Putamen (tissue), 1 donor: ENCODE measurements at places on chromosomes 12 and 14.
A peak's percentile ranks its signal among the peaks of the same experiment; 100 is the strongest.

- DNase-seq: no peak
Observed at GRCh38 chr14:74737753-74738325, 24.9 kb downstream of the FCF1 start.

GRCh38 chr14:37061697-37062096 is 110.7 kb downstream of the SLC25A21 start:
- DNase-seq: no peak

- DNase-seq: peak; percentile 78
Observed at GRCh38 chr14:100786131-100786530, 39.8 kb upstream of the MEG3 start.

DNA sequence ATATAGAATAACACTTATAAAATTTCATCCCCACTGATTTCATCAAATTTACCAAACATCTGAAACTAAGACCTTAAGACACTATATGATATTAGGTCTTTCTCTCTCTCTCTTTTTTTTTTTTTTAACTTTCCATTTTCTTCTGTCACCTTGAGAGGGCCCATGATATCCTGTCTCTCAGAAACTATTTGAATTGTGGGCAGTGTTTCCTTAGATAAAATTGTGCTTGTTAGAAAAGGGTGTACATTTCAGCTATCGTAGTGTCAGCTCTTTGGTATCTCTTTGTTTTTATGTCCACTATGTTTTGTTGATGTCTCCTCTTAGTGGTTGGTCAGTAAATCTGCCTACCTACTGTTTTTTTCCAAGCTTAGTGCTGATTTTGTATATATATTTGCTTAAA is 23.8 kb downstream of the DNM1L start:
- no peak for DNase-seq

DNA sequence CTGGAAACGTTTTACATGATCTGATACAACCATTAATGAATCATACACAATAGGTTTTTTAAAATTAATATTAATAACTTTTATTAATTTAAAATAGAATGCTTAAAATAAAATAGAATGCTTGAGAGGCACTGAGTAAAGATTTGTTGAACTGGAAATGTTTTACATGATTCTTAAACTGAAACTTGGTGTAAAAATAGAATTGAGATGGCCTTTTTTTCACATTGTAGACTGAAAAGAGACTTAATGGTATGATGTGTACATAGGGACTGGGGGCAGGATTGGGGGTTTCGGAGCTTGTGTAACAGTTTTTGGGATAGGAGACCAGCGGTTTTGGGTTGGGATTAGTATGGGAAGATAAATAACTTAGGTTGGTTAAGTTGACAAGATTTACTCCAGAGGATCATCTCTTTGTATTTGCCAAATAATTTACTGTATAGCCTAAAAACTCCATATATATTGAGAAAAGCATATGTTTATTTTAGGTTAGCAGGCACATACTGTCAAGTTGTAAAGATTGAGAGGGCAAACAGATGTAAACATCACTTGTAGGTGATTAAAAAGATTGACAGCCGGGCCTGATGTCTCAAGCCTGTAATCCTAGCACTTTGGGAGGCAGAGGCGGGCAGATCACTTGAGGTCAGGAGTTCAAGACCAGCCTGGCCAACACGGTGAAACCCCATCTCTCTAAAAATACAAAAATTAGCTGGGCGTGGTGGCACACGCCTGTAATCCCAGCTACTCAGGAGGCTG is 2.0 kb upstream of the ZNF410 start:
- DNase-seq: no peak

DNA sequence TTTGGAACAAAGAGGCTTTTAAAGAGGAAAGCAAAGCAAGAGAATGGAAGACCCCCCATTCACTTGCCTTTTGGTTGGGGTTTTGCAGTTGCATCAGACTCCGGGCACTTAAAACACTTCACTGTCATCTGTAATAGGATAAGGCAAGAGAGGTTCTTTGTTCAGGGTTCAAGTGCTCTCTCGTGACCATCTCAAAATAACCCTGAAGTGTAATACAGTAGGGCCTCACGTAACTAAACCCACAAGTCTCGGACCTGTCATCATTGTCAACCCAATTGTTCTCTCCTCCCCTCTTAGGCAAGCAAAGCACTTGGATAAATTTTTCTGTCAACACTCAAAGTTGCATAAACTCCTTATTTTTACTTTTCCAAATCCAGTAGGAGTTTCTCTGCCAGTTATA is 26.9 kb upstream of the MYBPC1 start:
- no peak for DNase-seq

DNA sequence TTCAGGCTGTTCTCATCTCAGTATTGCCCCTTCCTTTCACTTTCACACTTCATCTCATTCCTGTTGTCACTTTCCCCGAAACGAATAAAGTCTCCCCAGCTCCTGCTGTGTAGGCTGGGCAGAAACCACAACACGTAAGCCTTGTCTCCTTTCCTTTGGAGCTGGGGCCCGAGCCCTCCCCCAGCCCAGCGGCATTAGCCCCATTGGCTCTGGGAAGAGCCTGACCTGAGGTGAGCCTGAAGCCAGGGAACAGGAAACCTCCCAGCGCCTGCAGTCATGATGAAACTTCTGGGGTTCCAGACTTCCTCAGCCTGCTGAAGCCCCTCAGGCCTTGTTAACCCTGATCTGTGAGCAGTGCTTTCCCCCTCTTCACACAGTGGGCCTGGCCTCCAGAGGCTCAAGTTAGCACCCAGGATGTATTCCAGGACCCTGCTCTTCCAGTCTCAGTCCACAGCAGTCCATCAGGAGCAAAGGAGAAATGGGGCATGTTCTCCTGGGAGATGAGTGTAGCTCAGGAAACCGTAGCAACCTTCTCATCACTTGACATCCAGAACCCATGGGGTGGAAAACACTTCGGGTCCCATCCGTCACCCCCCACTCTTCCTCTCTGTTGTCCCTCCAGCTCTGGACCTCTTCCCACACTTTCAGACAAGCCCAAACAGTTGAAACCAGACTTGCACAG is 21.8 kb downstream of the VASH1 start:
- no peak for DNase-seq

DNA sequence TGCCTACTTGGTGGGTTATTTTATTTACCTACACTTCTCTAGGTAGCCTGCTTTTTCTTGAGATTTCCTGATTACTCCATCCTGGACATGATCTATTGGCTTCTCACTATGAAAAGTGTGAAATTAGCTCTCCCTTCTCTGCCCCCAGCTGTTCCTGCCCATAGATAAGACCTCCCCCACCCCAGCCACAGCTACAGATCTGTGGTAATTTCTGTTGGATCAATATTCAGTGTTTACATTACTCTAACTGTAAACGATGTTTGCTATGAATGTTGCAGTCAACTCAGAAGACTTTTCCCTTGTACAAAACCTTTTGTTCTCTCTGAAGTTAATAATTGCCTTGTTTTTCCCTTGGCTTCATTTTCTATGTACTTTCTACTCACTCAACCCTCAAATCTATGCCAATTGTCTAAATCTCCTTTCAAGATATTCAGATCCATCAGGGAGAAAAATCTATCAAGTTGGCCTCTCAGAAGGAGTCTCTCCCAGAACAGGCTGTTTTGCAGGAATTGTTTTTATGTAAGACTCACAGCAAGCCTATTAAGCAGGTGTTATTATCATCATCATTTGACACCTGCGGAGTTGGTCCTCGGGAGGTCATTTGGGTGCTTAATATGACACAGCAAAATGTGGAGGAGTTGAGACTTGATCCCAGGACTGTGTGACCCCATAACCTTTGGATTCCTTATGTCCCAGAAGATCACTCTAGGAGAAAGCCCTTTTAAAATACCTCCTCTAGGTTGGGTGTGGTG is 227.4 kb downstream of the SUDS3 start:
- DNase-seq: no peak

GRCh38 chr14:71142375-71143038 is 235.2 kb downstream of the PCNX1 start:
- DNase-seq: no peak

- DNase-seq: no peak
Observed at GRCh38 chr12:89709995-89710872, 1.6 kb upstream of the ATP2B1 start.

DNA sequence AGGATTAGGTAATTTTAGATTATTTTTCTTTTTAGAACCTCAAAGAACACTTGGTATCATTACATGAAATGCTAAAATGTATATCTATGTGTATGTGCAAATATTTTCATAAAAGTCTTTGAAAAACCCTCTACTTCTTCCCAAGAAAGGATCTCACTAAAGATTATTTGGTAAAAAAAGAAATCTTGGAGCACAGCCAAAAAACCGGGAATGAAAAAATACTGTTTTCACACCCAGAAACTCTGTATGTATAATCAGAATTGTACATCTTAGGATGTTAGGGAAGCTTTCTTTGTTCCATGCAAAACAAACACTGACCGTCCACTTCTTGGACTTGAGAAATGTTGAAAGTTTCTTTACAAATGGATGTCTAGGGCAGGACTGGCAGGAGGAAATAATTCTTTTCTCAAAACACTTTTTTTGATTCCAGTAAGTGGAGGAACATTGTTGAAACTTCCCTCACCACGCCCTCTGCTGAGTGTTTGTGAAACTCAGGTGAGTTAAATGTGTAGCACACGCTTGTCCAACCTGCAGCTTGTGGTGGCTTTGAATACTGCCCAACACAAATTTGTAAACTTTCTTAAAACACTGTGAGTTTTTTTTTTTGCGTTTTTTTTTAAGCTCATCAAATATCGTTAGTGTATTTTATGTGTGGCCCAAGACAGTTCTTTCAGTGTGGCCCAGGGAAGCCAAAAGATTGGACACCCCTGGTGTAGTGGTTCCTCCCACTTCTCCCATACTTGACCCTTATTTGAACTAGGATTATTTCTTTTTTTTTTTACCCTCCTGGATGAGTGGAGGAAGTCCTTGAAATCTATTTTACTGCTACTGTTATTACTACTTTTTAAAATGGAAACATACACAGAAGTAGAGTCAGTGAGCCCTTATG is 26.6 kb downstream of the FBXO34 start:
- DNase-seq: no peak

DNA sequence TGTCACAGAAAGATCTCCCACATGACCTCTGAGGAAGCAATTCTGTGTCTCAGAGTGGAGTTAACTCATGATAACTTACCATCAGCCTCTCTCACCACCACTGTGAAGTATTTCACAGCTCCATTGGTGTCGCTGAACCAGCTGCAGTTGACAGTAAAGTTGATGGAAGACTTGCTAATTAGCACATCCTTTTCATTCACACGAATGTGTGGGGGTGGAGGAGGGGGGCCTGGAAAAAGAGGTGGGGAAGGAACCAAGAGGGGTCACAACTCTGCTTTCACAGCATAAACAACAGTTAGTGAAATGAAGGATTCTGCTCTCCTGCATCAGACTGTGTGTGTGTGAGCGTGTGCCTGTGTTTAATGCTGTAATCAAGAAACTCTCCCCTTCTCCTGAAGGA is 82.1 kb downstream of the PTPRB start:
- DNase-seq: no peak

- DNase-seq: no peak
Observed at GRCh38 chr12:101838628-101839323, 8.0 kb upstream of the GNPTAB start.

- no peak for DNase-seq
Observed at GRCh38 chr14:42523666-42524065, 917.0 kb downstream of the LRFN5 start.

DNA sequence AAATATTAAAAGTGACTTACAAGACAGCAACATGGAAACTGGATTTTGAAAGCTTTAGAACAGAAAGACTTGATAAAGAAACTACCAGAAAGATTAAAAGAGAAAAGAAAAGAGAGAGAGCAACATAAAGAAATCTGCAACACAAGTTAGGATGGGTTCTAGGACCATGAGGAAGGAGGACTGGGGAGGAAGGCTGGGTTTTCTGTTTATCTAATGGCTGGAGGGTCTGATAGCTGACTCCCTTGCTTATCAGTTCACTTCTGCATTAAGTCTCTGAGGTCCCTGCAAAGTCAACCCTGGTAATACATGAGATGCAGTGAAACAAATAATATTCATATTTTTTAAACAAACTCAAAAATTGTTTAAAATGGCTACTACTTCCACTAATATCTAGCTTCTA is 90.1 kb downstream of the RPAP3 start:
- no peak for DNase-seq
